ENCODE measurements at places on chromosomes 16 and 17.

- no peak for DNase-seq
Observed at GRCh38 chr16:66408163-66409048, 18.7 kb upstream of the BEAN1 start.

DNA sequence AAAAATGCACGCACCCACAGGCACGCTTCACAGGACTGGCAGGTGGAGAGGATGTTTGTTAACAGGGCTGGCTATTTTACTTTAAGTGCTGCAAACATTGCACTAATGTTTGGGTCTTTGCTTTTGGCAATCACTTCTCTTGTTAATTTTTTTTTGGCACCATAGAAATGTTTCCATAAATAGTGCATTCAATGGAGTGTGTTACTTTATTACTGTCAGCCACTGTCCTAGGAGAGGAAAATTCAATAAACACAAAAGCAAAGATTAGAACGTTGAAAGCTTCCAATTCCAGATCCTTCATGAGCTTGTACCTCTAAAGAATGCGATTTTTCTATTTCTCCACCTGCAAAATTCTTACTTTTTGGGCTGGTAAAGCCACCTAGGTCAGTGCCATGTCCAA is 743.5 kb downstream of the WWOX start:
- no peak for DNase-seq

DNA sequence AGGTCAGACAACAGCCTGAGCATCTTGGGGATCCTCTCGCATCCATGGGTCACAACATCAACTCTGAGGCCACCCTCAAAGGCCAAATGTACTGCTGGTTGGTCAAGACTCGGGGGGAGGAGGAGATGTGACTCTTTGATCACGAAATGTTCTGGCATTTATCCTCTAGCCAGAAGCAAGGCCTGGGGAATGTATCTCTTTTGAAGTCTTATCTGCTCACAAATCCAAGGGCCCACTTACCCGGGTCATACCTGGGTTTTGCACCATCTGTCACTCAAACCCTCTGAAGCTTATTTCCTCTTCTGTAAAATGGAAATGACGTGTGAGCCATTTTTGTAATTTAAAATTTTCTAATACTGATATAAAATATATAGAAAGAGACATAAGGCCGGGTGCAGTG is 13.2 kb downstream of the CA7 start:
- no peak for DNase-seq

- no peak for DNase-seq
Observed at GRCh38 chr16:83390759-83391158, 417.0 kb upstream of the HSBP1 start.

DNA sequence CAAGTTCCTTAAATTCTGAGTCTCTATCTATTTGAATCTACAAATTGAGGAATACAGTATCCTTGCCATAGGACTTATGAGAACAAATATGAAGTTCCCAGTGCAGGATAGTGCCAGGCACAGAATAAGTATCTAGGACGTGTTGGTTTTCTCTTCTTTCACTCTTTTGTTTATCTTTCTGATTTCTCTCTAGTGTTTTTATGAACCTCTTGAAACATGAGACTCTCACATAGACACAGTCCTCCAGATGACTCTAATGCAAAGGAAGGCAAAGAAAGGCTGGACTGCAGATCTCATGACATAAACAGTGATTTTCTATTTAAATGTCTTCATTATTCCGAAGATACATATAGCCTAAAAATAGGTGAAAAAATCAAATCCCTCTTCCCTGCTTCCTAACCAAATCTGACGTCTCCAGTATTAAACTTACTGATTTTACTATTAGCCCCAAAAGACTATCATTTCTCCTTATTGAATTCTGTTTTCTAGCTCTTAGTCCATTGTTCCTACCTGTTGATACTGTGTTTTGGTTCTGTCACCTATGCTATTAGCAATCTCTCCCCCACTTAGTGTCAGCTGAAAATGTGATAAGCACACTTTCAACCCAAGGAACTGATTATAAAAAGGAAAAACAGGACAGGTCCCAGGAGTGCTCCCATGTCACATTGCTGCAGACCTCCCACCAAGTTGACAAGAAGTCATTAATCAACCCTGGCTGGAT is 24.9 kb upstream of the ADAMTS18 start:
- DNase-seq = no peak

- peak; percentile 56 for DNase-seq
Observed at GRCh38 chr16:11586856-11587642, at the start of gene LITAF. Gene LITAF (minus strand): TSS chr16:11586919. CDS start chr16:11556730, 30,189 bp downstream.

GRCh38 chr16:11495066-11495407 is 91.7 kb downstream of the LITAF start:
- no peak for DNase-seq

DNA sequence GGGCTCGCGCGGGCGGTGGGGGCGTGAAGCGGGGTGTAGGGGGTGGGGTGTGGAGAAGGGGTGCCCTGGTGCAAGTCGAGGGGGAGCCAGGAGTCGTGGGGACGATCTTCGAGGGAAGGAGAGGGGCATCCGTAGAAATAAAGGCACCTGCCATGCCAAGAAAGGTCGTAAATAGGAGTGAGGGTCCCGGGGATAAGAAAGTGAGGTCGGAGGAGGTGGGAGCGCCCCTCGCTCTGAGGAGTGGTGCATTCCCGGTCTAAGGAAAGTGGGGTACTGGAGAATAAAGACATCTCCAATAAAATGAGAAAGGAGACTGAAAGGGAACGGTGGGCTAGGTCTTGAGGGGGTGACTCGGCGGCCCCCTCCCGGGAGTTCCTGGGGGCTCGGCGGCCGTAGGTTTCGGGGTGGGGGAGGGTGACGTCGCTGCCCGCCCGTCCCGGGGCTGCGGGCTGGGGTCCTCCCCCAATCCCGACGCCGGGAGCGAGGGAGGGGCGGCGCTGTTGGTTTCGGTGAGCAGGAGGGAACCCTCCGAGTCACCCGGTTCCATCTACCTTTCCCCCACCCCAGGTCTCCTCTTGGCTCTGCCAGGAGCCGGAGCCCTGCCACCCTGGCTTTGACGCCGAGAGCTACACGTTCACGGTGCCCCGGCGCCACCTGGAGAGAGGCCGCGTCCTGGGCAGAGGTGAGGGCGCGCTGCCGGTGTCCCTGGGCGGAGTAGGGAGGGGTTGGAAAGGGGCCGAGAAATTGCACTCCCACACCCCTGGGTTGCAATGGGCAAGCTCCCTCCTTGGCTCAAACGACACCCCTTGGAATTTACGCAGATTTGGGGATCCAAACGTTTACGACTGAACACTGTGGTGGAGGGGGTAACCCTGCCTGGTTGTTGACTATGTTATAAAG is 888 bp downstream of the CDH1 start:
- DNase-seq = no peak

GRCh38 chr17:76267051-76267576 is 2.0 kb downstream of the UBALD2 start:
- DNase-seq = no peak

- no peak for DNase-seq
Observed at GRCh38 chr17:9755083-9755482, 36.3 kb downstream of the DHRS7C start.

- DNase-seq = no peak
Observed at GRCh38 chr17:44006272-44006597, 1.8 kb downstream of the NAGS start.

GRCh38 chr17:55852734-55853133 is 101.9 kb downstream of the PCTP start:
- DNase-seq = no peak

- DNase-seq = no peak
Observed at GRCh38 chr17:7112510-7113108, 2.0 kb downstream of the ASGR2 start.

GRCh38 chr17:4098521-4099209 is 44.2 kb downstream of the ZZEF1 start:
- DNase-seq = no peak

- DNase-seq = no peak
Observed at GRCh38 chr16:77509796-77510195, 75.0 kb upstream of the ADAMTS18 start.

DNA sequence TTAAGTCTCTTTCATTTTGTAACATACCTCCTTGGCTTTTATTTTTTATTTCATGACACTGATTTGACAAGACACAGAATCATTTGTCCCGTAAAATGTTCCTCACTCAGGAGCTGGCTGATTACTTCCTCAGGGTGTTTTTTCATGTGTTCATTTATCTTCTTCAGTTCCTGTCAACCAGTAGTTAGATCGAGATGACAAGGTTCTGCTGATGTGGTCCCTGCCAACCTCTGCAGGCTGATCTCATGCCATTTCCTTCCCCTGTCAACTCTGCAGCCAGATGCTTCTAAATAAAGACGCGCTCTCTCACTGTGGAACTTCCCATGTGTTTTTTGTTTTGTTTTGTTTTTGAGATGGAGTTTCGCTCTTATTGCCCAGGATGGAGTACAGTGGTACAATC is 8.1 kb upstream of the CXCL16 start:
- DNase-seq = no peak

DNA sequence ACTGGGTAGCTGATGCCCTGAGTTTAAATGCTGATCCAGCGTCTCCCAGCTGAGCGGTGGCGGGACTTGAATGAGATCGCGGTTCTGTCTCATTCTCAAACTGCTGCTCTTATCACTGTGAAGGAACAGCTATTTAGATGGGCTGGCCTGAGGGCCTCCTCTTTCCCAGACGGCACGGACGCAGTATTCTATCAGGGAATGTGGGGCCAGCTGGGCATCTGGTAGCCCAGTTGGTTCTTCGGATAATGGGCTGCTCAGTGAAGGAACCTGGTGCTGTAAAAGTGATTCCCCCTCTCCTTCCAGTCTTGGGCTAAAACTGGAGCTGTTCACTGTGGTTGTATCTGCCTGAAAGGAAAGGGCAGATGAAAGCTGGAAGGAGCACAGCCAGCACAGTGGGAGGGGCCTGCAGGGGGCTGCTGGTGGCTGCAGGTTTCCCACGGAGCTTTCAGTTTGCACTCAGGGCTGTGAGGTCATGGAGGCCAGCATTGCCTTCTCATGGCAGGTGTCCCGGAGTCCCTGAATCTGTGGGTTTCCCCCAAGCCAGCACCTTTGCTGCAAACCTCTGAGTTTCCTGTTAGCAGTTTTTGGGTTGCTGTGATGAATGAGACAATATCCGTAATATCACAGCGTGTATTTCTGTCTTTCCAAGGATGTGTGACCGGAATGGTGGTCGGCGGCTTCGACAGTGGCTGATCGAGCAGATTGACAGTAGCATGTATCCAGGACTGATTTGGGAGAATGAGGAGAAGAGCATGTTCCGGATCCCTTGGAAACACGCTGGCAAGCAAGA is 3.6 kb downstream of the IRF8 start:
- DNase-seq = no peak

DNA sequence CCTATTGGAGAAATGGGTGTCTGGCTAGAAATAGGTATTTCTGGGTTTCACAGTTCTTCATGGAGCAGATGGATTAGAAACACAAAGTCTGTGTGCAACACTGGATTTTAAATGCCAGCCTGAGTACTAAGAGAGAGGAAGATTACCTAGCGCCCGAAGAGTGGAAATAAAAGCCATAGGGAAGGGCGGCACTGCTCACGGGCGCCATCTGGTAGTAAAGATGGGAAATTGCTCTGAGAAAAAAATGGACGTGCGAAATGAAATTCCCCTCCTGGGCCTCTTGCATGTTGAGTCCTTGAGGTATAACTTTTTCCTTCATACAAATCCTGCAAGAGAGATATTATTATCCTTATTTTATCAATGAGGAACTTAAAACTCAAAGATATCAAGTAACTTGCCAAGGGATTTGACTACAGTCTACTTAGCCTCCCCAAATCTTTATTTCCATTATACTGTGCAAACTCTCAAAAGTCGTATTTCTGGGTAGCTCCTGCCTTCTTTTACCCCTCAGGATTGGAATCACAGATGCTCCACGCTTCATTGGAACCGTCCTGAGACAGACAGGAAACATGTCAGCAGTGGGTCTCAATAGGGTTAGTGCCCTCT is 72.8 kb downstream of the MMD start:
- no peak for DNase-seq

GRCh38 chr16:75023009-75023408 is 24.2 kb downstream of the ZNRF1 start:
- no peak for DNase-seq

- no peak for DNase-seq
Observed at GRCh38 chr16:2715519-2715918, 4.5 kb downstream of the PRSS27 start.

Measured in tibial artery (tissue), 4 donors.